ENCODE measurements at places on chromosomes 2 and 18.

- DNase-seq = no peak
Measured at GRCh38 chr2:171210864-171211431, 50.3 kb upstream of the TLK1 start.

DNA sequence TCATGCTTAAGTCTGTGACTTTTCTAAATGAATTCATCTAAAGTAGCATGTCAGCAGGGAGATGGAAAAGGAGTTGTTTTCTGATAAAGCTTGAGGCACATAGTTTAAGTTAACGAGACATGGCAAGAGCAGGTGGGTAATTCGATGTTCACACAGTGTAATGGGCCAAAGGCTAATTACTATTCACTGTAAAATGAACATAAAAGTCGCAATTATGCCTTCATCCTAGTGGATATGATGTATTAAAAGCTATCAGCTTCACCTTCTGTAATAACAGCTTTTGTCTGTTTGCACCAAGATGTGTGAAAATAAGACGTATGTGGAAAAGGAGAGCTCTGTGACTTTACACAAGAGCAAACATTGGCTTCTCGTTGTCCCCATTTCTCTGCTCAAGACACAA, 94.2 kb upstream of the CDH20 start:
- no peak for DNase-seq

- DNase-seq = peak; percentile 55
Measured at GRCh38 chr2:42086500-42086953, 38.7 kb downstream of the PKDCC start.

GRCh38 chr2:235170536-235171521, 219.0 kb downstream of the SH3BP4 start:
- DNase-seq = no peak

DNA sequence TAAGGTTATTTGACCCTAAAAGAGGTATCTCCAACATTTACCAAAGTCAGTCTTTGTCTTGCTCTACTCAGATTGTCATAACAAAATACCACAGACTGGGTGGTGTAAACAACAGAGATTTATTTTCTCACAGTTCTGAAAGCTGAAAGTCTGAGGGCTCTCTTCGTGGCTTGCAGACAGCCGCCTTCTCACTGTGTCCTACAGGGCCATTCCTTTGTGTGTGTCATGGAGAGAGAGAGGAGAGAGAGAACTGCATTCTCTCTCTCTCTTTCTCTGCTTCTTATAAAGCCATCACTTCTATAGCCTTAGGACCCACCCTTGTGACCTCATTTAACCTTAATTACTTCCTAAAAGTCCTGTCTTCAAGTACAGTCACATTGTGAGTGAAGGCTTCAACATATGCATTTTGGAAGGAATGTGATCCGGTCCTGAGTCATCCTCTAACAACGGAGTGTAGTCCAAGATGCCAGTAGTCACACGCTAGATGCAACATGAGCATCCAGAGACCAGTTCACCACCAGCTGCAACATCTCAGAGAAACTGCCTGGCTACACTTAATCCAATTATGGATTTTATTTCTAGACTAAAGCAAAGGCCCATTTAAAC, 130.2 kb downstream of the CD226 start:
- DNase-seq = no peak

DNA sequence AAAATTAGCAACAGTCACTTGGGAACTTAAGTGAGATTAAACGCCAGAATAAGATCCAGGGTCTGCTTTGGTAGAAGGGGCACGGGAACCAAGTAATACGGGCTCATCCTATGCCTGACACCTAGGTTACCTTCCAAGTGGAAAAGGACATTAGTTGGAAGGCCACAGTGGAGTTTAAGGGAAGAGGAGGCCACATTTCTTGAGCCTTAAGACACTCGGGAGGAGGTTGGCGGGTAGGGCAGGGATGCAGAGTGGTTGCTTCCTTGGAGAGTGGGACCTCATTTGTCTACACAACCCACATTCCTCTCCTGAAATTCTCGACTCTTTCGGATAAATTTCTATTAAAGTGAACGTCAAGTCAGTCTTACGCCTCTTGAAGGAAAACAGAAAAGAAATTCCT, 510 bp upstream of the DNAH6 start:
- no peak for DNase-seq

GRCh38 chr2:7557376-7557775, 640.2 kb downstream of the RNF144A start:
- no peak for DNase-seq

- no peak for DNase-seq
Measured at GRCh38 chr18:50791599-50792438, 28.0 kb downstream of the MRO start.

DNA sequence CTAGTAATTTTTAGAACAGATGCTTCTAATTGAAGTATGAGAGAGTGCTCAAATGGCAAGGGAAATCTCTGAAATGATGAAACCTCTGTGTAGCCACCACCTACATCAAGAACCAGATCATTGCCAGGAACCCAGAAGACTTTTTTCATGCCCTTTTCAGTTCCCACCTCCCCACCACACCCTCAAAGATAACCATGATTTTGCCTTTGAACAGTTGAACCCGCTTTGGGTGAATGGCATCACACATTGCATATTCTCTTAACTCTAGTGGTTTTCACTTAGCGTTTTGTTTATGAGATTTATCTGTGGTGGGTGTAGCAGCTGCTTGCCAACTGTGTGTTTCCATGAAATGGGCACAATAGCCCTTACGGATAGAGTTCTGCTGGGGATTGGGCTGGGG, 142.9 kb upstream of the HDAC4 start:
- DNase-seq = no peak

- DNase-seq = no peak
Measured at GRCh38 chr2:190961918-190962487, 52.0 kb downstream of the STAT1 start.

DNA sequence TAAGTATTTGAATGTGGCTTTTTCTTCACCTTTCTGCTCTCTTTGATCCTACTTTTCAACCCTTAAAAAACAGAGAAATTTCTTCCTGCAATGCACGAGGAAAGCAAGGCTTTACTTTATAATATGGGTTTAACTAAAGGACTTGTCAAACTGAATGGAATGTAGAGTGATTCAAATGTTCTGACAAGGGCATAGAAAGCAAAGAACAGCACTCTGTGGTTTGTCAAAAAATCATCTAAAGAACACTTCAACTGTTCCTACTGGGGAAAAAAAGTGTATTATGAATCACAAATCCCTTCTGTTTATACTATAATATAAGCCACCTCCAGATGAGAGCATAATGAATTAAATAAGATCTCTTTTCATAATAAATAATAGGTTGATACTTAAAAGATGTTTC, 45.0 kb upstream of the RIT2 start:
- DNase-seq = no peak

GRCh38 chr2:120511947-120512710, 166.2 kb downstream of the INHBB start:
- DNase-seq = no peak

DNA sequence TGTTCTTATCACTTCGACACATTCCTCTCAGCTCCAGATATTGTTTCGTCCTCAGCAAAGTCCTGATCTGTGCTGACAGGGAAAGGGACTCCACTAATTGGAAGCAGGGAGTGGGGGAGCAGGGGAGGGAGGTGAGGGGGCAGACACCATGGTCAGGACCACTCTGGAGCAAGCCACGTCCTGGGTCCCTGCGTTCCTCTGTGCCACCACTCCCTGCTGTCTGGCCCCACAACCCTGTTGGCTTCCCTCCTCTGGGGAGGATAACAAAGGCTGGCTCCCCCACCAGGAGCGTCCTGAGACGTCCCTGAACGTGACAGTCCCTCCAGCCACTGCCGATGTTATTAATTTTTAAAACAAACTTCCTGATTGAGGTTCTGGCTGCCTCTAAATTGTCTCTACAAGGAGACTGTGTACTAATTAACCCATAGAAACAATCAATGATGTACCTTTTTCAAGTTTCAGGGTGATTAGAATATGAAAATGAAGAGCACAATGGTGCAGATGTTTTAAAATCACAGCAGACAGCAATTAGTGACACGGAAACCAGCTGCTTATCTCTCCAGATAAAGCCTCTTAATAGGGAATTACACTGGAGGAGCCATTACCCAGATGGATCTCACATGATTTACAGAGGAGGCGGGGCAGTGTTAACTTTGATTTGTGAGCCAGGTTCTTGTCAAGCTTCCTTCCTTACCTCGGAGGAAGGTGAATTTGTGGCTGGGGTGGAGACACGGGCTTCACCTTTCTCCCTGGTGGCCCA, 257.5 kb downstream of the SETBP1 start:
- no peak for DNase-seq

DNA sequence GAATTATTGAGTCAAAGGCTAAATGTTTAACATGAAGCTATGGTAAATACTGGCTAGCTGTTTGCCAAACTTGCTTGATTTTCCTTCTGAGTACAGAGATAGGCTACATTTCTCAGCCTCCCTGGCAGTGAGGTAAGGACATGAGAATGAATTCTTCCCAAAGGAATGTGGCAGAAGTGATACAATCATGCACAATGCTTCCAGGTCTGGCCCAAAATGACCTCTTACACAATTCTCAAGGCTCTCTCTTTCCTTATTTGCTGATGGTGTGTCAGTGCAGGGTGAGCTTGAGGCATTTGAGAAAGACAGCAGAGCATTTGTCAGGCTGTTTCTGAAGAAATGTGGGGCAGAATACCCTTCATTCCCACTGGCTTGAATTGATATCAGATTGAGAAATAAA, 95.6 kb upstream of the NABP1 start:
- DNase-seq = no peak

GRCh38 chr2:31778153-31778552, 197.4 kb upstream of the SRD5A2 start:
- DNase-seq = no peak

DNA sequence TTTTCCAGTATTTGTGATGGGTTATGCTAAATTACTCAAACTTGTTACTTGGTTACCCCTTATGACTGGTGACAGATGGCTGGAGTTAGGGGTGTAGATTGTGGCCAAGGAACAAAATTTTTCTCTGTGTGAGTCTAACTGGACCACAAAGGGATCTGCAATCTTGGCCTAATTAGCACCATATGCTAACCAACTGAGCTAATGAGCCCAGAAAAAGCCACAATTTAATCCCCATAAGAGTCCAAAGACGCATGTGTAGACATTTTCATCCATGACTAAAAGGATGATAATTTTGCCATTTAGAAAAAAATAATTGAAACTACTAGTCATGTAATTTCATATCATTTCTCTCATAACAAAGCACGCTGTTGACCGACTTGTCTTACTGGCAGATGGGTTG, 151.2 kb downstream of the ABCA12 start:
- DNase-seq = no peak

- DNase-seq = no peak
Measured at GRCh38 chr2:182090486-182090885, 104.8 kb downstream of the PPP1R1C start.

DNA sequence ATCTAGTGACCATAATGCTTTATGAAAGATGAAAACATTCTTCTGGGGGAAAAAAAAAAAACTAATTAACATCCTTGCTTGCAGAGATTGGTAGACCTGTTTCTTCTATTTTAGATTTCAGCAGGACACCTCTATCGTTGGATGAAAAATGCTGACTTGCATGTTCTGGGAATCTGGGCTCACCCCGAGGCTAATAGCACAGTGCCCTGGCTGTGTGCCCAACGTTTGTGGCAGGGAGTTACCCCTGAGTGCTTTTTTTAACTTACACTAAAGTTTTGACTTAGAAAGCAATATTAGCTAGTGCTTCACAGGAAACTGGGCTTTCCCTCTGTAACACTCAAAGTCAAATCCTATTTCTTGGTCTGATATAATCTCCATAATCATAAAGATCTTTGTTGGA, 233.2 kb downstream of the SLC8A1 start:
- no peak for DNase-seq

GRCh38 chr2:237879991-237880560, 20.7 kb downstream of the RAMP1 start:
- DNase-seq = no peak

- DNase-seq = no peak
Measured at GRCh38 chr2:114085238-114085637, 195.3 kb downstream of the ACTR3 start.

- DNase-seq = no peak
Measured at GRCh38 chr2:157903626-157904025, 27.5 kb upstream of the ACVR1 start.

DNA sequence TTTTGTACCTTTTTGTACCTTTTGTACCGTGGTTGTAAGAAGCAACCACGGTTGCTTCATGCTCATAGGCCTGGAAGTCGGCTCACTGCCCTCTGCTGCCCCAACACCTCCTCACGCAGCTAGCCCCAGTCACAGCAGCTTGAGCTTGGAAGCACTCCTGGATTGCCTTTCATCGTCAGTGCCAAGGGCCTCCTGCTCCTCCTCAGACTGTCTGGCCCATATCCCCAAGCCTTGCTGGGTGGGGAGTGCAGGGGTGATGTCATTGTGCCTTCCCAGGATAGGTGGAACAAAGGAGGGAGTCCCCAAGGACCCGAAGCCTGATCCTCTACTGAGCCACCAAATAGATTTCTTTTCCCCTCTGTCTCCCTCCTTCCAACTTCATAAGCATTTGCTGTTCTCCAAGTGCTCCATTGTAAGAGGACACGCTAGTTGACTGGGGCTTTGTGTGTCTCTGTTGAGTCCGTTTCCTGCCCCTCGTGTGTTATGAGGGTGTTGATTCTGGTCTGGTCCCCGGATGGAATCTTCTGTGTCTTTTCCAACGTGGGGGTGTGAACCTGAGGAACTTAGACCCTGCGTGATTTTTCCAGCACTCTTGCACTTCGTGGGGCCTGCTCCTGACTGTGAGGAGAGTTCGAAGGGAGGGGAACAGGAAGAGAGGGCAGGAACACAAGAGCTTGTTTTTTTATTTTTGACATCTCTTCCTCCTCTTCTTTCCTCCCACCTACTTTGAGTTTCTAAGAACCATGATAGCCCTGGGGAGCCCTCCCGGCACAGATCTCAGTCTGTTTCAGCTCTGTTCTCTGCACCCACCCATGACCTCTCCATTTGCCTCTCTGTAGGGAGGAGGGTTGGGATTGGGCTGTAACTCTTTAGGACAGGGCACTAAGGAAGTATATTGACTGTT, 127.2 kb upstream of the EML6 start:
- no peak for DNase-seq

GRCh38 chr18:61201511-61201910, 131.7 kb upstream of the CDH20 start:
- DNase-seq = no peak

GRCh38 chr2:39119732-39120520, 925 bp downstream of the SOS1 start:
- DNase-seq = no peak

- no peak for DNase-seq
Measured at GRCh38 chr2:43133708-43134570, 92.5 kb downstream of the ZFP36L2 start.

DNA sequence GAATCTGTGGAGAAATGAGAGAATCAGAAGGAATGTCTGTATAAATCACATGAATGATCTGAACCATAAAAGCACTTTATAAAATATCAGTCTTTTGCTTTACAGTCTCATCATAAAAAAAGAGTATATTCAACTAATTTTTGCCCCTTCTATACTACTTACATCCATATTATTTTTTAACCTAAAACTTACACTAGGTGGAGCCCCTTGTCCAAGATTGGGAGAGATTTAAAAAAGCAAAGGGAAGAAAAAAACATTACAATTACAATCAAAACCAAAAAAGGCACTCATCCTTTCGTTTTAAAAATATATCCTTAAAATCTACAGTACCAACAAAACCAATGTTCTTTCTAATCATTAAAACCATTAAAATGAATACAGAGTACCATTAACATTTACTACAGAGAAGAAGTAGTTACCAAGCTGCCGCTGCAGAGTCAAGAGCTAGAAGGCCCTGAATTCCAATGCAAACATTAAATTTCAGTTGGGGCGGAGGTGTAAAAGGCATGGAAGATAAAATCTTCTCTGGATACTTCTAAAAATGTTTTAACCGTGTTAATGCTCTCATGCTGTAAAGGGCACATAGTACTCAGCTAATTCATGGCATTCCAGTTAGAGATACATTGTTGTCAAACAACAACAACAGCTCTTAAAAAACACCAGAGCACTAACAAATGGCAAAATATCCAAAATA, 56.7 kb upstream of the EPB41L3 start:
- DNase-seq = no peak

All from Panc1 (cell line).